ELF-1 (cell line): ENCODE measurements at places on chromosomes 6 and 20.

DNA sequence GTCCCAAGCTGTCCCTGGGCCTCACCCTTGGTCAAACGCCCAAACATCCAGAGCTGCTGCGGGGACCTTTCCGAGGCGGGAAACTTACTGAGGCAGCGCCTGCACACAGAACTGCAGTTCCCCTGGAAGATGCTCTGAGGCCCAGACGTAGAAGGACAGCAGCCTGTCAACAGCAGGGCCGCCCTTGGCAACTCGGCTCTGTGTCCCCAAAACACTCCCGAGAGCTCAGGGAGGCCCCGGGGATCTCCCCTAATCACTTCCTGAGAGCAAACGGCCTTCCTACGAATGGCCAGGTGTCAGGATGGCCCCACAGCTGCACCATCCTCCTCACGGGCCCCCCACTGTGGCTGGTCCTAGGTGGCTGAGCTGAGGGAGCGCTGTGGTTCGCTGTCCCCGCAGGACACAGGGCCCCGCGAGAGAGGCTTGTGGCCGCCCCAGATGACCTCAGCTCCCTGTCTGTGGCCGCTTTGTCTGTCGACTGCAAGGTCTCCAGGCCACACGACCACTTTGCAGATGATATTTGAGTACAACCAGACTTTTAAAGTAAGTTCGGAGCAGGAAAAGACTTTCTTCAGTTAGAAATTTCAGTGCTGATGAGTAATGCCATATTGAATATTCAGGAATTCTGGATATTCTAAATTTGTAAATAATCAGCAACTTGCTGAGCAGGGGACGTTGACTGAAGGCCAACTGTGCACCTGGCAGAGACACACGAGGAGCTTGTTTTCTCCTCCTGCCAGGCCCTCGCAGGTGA lies 46.0 kb downstream of the DLL1 start:
- DNase-seq, result no peak

- DNase-seq, result no peak
Measured at GRCh38 chr6:36735110-36736071, 37.8 kb downstream of the RAB44 start.

DNA sequence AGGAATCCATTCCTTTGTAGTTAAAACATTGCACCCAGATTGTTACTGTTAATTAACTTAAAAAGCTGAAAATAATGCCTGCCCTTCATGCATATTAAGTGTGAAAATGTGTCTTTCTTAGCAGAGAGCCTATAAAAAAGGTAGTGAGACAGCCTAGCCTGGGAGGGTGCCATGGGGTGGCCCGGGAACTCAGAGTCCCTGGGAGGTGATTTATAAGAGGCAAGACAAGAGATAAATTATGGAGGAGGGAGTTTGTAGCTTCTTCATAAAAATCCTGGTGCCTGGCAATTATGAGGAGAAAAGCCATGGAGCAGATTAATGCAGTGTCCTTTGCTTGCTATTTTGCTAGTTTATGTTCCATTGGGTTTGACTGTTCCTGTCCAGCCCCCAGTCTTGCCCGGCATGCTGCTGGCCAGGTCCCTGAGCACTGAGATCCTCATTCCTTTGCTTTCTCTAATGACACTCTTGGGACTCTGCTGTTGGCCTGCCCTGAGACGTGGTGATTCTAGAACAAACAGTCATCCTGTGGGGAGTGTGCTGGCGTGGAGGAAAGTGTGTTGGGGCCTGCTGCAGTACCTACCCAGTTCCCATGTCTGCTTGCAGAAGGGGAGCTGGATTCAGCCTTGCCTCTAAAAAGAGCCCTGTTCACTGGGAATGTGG lies 4.2 kb downstream of the MLN start:
- DNase-seq, result no peak

DNA sequence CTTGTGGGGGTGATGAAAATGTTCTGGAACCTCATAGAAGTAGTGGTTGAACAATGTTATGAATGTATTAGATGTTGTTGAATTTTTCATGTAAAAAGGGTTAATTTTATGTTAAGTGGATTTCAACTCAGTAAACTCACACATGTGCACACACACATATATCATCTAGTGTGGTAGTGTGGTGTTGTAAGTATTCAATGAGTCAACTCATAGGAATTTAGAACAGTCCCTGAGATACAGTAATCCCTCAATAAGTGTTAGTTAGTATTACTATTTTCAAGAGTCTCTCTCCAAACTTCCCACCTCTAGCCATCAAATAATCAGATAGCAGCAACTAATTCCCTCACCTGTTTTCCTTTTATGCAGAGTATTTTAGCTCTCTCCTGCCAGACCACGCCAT lies 563.1 kb upstream of the JARID2 start:
- DNase-seq, result no peak

GRCh38 chr6:3334555-3334954 lies 75.8 kb downstream of the PSMG4 start:
- no peak for DNase-seq

DNA sequence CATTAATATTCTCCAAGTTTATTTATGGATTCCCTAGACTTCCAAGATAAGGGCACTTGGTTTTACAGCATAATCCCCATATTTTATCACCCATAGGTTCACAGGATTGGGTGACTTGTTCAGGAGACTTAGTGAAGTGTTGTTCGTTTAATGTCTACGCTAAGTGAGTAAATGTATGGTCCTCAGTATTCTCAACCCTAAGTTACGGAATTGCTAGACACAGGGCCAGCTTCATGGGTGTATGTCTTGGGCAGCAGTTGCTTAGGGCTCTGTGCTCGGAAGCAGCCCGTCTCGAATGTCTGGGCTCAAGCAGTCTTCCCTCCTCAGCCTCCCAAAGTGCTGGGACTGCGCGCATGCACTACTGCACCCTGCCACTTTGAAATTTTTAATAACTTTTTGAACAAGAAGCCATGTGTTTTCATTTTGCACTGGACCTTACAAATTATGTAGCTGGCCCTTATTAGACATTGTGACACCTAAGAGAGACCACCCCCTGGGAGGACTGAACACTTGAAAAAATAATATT lies 91.5 kb upstream of the ZNF217 start:
- no peak for DNase-seq

GRCh38 chr20:51500311-51500710 lies 42.2 kb downstream of the NFATC2 start:
- DNase-seq, result no peak

DNA sequence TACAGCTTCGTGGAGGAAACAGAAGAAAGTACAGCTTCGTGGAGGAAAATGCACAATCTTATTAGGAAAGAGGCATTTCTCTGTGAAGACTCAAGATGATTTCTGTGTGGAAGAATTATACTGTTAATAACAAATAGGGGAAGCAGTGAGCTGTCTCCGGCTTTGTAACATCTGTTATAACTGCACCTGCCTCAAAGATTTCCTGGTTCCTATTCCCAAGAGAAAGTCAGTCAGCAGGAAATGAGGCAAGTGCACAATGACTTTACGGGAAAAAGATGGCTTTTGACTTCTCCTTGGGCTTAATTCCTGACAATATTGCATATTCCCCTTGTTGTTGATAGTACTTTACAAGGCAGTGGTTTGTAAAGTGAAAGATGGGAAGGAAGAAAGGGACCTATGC lies 538.5 kb downstream of the BMP2 start:
- no peak for DNase-seq

DNA sequence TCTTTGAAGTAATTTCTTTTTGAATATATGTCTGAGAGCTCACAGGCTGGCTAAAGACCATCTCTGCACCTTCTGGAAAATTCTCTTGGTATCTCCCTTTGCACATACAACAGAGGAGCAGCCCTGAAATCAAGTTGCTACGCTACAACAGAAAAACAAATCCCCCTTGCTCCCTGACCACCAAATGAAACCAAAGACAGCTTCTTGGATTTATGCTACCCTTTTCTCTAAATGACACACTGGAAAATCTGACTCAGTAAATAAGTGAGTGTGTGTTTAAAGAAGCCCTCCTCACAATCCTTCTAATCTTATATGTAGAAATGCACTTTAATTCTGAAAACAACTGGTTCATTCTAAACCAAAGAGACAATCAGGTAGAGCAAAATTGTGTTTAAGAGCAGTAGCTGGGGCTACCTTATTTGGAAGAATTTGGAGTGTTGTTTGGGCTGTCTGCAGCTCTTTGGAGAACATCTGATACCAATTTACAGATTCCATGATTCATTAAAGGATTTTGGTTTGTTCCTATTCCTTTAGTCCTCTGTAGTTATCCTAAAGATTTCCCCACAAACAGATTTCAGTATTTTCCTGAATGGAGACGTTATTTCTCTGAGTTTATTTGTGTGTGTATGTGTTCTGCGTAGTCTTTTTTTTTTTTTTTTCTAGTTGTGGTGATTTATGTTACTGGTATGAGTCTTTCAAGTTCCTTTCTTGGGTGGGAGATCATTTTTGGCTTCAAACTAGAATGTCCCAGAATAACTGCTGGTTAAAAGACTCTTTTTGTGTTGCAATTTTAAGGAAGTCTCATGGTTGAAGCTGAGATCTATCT lies 36.4 kb upstream of the UTRN start:
- DNase-seq, result no peak
